ENCODE measurements at places on chromosomes 2 and 18.

- DNase-seq, result no peak
Measured at GRCh38 chr18:68284236-68284780, 430.6 kb downstream of the TMX3 start.

DNA sequence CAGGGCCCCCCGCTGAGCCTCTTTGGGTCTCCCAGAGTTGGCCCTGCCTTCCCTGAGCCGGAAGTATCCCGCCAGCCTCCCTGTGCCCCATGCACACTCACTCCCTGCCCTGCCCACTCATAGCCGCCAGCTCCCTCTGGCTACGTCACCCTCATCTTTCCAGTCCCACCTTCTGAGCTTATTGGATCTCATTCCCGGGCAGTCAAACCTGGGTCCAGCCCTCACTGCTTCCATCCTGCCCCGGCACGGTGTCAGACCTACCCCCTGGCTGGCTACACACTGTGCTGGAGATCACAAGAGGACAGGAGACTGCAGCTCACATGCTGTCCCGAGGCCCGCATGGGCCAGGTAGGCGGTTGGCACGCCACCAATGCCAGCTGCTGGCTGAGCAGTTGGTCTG, 147.2 kb downstream of the ASB1 start:
- no peak for DNase-seq

DNA sequence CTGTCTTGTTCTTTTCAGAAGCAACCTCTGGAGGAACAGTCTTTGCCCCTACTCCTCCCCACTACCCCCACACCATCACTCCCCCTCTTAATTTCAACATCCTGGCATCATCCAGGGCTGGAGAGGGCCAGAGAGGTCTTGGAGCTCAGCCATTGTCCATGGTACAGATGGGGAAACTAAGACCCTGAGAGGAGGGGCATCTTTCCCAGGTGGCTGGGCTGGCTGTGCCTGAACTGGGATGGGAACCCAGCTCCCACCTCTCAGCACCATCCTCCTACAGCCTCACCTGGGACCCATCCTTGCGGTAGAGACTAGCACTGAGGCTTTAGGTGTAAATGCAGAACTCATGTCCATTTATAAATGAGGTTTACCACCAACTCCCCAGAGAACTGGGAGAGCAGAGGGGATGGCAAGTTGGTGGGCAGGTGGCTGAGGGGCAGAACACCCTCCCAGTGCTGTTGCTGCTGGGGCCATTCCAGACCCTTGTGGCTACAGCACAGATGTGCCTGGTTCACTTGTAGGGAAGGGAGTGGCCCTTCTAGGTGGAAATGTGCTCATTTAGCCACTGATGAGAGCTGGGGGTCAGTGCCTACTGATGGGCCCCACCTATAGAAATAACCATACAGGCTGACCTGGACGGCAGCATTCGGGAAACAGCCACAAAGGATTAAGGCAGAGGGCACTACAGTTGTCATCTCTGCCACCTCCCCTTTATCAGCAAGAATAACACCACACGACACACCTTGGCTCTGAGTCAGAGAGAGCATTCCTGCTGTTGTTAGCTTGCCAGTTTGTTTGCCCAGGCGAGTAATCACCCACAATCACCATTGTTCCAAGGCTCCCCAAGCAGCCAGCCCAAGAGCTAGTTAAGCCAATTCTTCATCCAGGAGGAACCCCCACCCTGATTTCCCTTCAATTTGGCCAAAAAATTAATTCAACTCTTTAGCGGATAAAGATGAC, 2.1 kb downstream of the MLPH start:
- no peak for DNase-seq

- no peak for DNase-seq
Measured at GRCh38 chr2:222064286-222064685, 234.5 kb downstream of the PAX3 start.

DNA sequence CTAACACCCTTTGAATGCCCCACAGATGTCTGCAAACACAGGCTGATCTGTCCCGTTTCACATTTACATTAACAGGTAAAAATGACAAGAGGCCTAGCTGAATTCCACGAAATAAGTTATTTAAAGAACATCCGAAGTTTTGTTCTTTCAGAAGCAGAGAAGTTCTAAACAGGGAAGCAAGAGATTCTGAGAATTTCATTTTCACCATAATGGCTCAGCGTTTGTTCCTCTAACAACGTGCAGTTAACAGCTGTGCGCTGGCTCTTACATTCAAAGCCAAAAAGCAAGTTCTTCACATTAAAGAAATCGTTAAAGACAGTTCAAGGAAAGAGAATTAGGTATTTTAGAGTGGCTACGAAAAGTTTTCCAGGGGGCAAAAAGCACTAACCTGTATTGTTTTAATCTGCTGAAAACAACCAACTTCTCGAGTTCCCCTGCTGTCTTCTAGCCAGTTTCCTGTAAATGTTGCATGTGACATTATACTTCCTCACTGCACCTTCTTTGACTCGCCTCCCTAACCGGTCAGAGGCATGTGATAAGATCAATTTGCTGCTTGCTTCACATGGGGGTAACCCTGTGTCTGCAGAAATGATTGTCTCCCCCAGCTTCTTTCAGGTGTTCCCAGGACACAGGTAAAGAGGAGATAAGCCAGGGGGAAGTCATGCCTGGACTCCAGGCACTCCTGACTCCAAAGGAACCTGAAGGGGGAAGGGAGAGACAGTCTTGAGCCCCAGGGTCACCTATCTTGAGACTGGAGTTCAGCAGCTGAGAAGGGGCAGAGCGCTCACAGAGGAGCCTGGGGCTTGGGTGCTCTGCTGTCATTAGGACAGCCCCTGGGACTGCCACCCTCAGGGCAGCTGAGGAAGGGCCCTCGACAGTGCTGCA, 36.8 kb upstream of the WIPF1 start:
- peak; percentile 74 for DNase-seq

All from CD14-positive monocyte (primary cell).